T-helper 2 cell (primary cell): ENCODE measurements at places on chromosomes 7 and 10.

DNA sequence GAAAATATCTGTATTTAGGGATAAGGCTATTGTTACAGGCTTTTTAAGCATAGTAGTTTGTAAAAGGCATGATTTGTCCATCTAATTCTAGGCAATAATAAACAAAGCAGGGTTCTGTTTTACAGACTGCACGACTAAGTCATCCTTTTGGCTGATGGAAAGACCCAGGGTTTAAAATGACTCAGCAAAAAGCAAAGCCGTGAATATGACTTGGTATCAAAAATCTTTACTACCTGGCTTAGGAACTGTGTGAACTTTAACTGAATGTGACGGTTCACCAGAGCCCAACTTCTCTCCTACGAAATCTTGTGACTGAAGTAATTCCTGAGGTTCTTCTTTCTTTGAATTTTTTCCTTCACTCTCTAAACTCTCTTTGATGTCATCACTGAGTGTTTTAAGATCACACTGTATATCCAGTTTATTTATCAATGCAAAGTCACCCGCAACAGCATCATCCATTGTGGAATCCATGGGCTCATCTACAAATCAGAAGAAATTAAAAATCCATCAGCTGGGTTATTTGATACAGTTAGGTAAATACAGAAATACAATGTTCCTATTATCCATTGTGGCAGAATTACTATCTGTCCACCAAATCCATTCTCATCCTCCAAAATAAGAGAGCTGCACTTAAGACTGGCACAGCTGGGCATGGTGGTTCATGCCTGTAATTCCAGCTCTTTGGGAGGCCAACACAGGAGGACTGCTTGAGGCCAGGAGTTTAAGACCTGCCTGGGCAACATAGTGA is 17.0 kb downstream of the ATE1 start:
- no peak for DNase-seq

- DNase-seq = no peak
Observed at GRCh38 chr7:117949232-117949631, 76.0 kb upstream of the CTTNBP2 start.

DNA sequence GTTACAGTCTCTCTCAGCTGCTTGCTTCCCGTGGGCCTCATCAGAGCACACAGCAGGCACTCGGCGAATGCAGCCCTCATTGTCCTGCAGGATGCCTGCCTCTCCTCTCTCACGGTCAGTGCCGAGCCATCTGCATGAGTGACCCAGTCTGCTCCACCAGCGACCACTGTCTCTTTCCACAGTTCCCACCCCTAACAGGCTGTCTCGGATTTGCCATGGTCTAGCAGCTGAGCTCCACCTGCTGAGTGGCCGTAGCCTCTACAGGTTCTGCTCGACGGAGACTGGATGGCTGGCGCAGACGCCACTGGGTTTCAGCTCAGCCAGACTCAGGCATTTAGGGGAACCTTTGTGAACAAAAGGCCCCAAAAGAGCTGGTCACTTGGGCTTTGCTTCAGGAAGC is 209.4 kb upstream of the FOXK1 start:
- DNase-seq = no peak

DNA sequence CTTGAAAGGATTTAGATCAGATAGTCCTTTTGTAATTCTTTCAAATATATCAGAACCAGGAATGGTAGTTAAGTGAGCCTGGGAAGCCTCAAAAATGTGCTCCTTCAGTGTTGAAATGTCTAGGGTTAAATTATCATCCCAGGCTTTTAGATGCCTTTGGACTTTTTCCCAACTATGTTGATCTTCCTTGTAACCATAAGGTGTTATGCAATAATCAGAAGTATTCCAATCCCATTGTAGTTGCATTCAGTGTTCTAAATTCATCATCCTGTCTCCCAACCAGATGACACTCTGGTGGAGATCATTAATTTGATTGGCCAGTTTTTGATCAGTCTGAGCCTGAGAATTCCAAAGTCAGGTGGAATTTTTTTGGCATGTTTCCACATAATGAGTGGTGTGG is 35.1 kb upstream of the AKR1C2 start:
- DNase-seq = no peak

GRCh38 chr10:112278871-112279270 is 4.3 kb upstream of the TECTB start:
- DNase-seq = no peak

- no peak for DNase-seq
Observed at GRCh38 chr7:55207436-55208125, 157.6 kb upstream of the LANCL2 start.

- no peak for DNase-seq
Observed at GRCh38 chr7:106870983-106871410, 5.9 kb downstream of the PIK3CG start.

GRCh38 chr7:47806701-47807103 is 141.6 kb downstream of the PKD1L1 start:
- no peak for DNase-seq

DNA sequence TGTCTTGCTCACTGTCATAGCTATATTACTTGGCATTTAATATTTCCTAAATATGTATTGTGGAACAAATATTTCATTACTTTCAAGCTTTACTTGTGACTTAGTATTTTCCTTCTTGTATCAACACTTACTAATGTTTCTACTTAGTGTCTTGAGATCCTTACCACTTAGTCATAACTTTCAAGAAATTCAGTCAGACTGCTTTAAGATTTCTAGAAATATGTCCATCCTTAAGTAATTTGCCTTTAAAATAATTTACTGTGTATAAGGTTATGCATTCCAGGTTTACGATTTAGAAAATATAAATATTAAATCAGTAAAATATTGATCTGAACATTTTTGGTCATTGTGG is 87.3 kb upstream of the CSTF2T start:
- no peak for DNase-seq

DNA sequence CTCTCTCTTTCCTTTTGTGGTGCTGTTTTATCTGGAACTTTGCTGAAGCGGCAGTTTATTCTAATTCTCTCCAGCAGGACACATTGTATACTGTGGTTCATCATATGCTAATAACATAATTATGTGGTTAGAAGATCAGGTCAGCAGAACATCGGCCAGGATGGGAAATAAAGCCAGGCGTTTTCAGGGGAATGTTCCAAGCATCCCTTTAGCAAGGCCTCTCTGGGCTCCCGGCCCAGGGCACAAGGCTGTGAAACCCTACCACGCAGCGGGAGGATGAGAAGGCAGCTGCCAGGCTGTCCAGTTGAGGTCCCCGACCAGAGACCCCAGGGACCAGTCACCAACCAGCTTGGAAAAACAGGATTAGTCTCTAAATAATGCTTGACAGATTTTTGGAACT is 112.2 kb upstream of the GALNT17 start:
- DNase-seq = no peak

DNA sequence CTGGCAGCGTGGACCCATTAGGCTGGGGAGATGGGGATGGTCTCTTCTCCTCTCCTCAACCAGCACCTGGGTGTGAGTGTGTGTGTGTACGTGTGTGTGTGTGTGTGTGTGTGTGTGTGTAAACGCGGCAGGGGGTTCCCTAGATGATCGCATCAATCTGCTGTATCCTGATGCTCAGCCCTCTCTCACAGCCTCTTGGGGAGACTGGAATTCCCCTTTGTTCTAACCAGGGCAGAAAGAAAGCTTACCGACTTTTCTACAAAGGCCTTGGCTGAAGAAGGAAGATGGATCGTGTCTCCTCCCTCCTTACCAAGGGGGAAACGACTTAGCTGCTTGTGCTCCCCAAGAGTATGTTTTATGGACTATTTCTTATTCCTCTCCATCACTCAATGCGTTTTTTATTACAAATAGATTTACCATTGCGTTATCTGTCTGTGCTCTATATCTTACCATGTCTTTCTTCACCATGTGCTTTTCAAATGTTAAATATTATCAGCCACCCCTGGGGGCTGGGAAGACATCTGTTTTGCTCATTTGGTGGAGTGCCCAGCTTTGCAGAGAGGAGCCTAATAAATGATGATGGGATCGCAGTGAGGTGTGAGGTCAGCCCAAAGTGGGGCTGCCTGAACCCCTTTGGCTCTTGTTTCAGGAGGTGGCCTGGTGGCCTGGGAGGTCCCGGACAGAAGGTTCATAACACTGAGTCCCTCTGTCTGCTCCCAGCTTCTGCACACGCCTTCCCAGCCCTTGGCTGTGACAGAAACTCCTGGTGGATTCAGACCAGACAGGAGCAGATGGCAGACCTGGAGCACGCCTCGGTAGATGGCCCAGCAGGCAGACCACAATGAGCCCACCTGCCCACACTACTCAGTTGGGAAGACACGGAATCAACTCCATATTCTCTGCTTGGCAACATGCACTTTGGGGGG is 262.0 kb downstream of the PRPF18 start:
- no peak for DNase-seq

DNA sequence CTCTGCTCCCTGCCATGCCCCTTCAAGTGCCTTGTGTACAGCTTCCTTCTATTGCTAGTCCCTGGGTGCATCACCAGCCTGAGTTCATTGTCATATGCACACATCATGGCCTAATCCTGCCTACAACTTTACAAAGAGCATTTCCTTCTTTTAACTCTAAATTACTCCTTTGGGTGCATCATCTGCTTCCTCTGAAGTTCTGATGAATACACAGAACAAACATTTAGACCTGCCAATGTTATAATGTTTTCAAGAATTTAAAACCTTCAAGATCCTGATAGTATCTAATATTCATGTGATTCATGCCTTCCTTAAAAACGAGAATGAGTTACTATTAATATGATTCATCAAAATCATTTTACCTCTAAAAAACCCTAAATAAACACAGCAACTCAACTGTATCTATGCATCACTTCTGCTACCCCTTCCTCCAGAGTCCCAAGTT is 357.1 kb downstream of the MAGI2 start:
- DNase-seq = no peak

DNA sequence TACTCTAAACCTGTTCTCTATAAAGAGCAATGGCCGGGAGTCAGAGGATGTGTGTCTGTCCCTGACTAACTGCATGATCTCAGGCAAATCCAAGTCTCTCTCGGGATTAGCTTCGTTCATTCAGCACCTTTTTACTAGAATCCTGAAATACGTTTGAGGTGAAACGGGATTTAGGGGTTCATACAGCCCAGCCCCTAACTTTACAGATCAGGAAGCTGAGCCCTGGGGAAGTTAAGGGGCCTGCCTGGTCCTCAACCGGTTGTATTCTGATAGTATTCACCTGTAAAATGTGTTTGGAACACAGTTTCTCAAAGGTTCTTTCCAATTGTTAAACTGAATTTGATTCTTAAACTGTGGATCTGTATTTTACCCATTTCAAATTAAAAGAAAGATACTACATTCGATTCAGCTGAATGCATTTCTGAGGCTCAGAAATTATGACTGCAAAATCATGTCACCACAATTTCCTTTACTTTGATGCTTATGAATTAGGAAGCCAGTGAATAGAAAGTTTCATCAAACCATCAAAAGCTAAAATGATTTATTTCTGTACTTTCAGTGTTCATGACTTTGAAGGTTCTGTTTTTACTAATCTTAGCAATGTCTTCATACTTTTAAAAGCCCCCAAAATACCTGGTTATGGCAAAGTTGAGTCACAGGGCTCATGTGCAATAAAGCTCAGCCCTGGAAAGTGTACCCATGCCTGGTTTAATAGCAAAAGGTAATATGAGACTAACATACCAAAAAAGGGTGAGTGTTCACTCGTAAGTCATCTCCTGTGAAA is 28.9 kb upstream of the EZH2 start:
- peak; percentile 28 for DNase-seq

GRCh38 chr10:126153711-126154628 is 234.3 kb downstream of the ADAM12 start:
- no peak for DNase-seq

GRCh38 chr10:120971671-120972070 is 120.5 kb downstream of the WDR11 start:
- no peak for DNase-seq

GRCh38 chr10:72356115-72356514 is 1.4 kb upstream of the DNAJB12 start:
- no peak for DNase-seq

GRCh38 chr7:37425498-37425897 is 23.2 kb downstream of the ELMO1 start:
- DNase-seq = no peak

DNA sequence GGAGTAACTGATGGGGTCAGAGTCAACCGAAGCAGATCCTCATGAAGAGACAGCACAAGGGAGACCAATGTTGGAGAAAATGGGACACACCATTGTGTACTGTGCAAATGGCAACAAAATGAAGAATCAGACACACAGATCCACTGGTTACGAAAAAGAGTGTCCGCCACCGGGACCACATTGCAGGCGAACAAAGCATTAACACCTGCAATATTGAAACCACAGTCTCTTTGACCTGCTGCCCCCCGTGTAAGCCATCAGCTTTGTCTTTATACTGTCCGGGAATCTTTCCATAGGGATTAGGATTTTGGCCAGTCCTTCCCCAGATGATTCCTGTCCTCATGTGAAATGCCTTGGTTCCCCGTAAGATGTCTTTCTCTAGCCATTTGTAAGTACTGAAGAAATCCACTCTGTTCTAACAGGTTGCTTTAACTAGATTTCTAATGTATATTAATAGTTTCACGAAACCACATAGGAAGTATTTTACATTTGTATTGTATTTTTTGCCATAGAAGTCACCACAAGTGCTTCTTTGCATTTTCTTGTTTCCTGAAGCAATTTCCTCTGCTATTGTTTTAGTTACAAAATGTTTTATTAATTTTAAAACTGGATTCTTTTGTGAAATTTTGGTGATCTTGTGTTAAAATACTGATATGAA is 140.8 kb upstream of the NFE2L3 start:
- DNase-seq = no peak

DNA sequence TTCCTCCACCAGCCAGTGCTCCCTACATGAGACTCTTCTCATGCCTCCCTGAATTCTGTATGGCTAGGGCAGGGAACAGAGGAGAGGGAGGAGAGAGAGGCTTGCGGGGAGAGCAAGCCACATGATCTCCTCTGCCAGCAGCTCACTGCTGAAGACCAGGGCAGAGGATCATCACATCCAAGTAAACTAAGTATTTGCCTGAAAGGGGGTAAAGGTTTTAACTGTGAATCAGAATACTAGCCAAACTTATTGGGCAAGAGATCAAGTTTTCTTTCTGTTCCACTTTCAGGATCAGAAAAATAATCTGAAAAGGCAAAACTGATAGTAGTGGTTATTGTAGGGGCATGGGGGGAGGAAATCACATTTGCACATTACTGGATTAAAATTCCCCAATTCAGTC is 17.8 kb upstream of the ERCC6 start:
- DNase-seq = no peak

DNA sequence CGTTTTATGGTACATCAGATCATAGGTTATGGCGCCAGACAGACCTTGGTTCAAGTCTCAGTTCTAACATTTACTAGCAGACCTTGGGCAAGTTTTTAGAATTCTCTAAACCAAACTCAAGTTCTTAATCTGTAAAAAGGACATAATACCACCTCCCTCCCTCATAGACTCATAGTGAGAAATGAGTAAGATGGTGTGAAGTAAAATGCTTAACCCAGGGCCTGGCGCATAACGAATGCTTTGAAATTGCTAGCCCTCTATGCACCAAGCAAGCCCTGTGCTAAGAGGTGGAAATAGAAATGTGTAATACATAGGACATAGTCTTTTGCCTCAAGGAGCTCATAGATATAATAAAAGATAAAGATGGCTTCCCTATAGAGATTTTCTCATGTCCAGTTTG is 17.7 kb upstream of the SLC35B4 start:
- DNase-seq = no peak

- DNase-seq = no peak
Observed at GRCh38 chr7:140070546-140070945, 7.8 kb upstream of the PARP12 start.
